ENCODE measurements at places on chromosomes 4 and X.

DNA sequence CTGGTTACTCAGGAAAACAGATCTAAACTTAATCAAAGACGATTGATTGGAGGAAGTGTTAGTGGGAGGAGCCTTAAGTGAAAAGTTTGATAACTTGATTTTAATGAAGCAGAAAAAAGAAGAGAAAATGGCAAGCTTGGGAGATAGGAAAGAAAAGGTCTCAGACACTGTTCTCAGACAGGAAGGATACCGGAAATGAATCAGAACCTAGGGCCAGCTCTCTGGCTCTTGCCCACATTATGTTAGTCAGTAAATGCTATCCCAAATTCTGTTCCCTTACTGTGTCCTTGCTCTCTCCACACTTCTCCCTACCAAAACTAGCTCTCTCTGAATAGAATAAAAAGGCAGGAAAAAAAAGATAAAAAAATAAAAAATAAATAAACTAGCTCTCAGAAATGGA lies 48.6 kb upstream of the TMEM164 start:
- no peak for DNase-seq

DNA sequence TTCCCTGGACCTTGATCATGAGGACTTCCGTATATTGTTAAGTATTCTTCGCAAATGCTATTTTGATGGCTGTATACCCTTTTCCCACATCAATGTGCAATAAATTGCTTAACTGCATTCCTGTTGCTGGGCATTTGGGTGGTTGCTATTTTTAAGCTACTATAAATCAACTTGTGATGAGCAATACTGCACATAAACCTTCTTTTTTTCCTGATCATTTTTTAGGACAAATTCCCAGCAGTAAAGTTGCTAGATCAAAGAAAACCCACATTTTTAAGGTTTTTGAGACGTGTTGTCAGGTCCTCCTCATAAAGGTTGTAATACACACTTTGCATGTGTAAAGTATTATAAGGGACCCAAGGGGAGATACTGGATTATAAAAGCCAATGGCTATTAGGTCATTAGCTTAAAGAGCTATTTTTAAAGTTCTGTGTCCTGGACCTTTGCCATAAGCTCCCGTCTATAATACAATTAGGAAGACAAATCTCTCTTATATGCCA lies 35.6 kb downstream of the LIMCH1 start:
- DNase-seq = no peak

GRCh38 chr4:59869056-59869455 lies 1331.1 kb upstream of the ADGRL3 start:
- DNase-seq = no peak

- no peak for DNase-seq
Observed at GRCh38 chrX:1679238-1679637, 64.4 kb downstream of the ASMT start.

DNA sequence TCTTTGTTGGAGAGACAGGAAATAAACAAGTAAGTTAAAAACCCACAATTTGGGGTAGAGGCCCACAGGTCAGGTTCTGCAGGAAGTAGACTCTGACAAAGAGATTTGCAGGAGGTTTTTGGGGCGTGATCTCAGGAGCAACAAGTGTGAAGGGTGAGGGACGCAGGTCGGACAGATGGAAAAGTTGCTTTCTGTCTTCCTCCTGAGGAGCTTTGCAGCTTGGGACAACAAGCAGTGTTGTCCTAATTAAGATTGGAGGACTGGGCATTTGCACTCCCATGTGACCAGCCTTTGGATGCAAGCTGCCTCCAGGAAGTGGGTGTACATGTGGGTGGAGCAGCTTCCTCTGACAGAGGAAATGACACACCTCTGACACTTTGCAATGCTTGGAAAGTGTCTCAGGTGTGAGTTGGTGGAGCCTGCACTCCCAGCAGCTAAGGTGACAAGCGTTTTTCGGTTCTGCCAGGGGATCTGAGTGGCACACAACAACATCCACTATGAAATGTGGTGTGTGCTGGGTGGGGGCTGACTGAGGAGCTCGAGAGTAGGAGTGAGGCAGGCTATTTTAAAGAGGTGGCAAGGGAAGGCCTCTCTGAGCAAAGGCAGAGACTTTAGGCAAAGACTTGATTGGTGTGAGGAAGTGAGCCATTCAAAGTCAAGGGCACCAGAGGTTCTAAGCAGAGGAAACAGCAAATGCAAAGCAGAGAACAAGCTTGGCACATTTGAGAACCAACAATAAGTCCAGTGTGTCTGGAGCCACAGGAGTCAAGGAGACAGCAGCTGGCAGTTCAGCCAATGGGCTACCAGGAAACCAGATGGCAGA lies 339.8 kb upstream of the GATB start:
- no peak for DNase-seq

- no peak for DNase-seq
Observed at GRCh38 chrX:115367951-115368350, 78.4 kb downstream of the LUZP4 start.

- no peak for DNase-seq
Observed at GRCh38 chr4:41029098-41029497, 185.2 kb downstream of the APBB2 start.

DNA sequence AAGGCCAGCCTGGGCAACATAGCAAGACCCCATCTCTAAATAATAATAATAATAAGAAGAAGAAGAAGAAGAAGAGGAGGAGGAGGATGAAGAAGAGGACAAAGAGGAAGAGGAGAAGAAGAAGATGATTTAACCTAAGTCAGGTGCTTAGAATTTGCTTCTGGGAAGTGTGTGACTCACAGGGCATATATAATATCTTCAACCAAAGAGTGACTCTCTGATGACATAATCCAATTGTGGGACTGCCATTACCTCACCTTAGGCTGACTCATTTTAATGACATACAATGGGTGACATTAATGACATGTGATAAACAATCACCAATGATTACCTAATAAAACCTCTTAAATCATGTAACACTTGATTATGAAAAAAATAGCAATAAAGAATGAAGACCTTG lies 32.7 kb upstream of the MBTPS2 start:
- no peak for DNase-seq

DNA sequence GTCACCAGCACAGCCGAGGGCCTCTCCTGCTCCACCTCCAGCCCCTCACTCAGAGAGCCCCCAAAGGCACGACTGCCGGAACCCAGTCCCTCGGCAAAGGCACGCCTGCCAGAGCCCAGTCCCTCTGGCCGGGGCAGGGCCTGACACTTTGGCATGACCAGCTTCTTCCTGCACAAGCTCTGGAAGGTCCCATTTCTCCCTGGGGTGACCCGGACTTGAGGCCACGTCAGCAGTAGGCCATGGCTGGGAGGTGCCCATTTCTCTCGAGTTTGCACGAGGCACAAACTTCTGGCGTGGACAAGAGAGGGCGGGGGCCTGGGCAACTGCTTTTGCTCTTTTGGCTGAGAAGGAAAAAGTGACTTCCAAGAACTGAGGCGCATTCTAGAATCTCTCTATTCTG lies 62.2 kb upstream of the GPR78 start:
- no peak for DNase-seq

GRCh38 chr4:56803471-56803870 lies 18.0 kb downstream of the SPINK2 start:
- no peak for DNase-seq

GRCh38 chr4:139749338-139749737 lies 83.7 kb downstream of the MGST2 start:
- no peak for DNase-seq

- no peak for DNase-seq
Observed at GRCh38 chrX:7261672-7262332, 113.8 kb upstream of the PUDP start.

- no peak for DNase-seq
Observed at GRCh38 chr4:93983140-93983539, 154.6 kb downstream of the ATOH1 start.

DNA sequence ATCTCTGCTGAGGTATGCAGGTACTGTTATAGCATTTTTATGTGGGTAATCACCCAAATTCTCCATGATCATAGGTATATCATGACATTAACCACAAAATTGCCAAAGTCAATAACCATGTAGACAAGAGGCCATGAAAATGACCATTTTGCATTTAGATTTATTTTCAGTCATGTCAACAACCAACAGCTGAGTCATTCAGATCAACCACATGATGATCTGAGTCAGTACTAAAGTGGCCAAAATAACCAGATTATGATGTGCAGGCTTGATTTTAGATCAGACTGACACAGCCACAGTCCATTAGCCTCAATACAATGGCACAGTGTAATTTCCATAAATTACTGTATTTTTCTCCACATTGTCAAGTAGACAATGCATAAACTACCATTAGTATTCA lies 240.5 kb downstream of the GRIA3 start:
- DNase-seq = no peak

DNA sequence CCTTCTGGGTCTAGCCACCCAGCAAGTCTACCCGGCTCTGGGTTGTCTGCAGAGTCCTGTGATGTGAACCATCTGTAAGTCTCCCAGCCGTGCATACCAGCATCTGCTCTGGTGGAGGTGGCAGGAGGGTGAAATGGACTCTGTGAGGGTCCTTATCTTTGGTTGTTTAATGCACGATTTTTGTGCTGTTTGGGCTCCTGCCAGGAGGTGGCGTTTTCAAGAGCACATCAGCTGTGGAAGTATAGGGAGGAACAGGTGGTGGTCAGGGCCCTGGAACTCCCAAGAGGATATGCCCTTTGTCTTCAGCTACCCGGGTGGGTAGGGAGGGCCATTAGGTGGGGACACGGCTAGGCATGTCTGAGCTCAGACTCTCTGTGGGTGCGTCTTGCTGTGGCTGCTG lies 66.5 kb upstream of the ZFP42 start:
- no peak for DNase-seq

- DNase-seq = no peak
Observed at GRCh38 chr4:57249083-57249482, 138.9 kb upstream of the IGFBP7 start.

GRCh38 chr4:54729256-54729655 lies 71.5 kb downstream of the KIT start:
- DNase-seq = no peak

- DNase-seq = no peak
Observed at GRCh38 chr4:64405761-64406160, 3.5 kb downstream of the TECRL start.

- DNase-seq = no peak
Observed at GRCh38 chr4:156889616-156890594, 81.7 kb downstream of the PDGFC start.

- DNase-seq = no peak
Observed at GRCh38 chrX:43481576-43481975, 174.5 kb upstream of the MAOA start.

DNA sequence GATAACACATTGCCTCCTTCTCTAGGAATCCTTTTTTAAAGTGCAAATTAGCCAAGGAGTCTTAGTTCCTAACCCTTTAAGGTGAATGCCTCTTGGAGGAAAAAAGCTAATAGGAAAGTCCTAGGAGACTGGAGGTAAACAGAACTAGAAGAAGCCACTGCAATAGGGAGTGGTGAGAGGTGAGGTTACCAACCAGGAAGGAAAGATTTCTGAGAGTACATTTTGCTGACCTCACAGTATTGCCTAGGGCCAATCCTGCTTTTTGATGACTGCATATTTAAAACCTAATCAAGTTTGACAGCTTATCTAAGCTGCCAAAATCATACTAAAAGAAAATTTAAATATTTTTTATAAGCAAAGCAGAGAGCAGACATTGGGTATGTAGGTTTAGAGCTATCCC lies 7.3 kb upstream of the CUL4B start:
- no peak for DNase-seq

- DNase-seq = no peak
Observed at GRCh38 chr4:107826421-107826980, 1.8 kb downstream of the SGMS2 start.

DNA sequence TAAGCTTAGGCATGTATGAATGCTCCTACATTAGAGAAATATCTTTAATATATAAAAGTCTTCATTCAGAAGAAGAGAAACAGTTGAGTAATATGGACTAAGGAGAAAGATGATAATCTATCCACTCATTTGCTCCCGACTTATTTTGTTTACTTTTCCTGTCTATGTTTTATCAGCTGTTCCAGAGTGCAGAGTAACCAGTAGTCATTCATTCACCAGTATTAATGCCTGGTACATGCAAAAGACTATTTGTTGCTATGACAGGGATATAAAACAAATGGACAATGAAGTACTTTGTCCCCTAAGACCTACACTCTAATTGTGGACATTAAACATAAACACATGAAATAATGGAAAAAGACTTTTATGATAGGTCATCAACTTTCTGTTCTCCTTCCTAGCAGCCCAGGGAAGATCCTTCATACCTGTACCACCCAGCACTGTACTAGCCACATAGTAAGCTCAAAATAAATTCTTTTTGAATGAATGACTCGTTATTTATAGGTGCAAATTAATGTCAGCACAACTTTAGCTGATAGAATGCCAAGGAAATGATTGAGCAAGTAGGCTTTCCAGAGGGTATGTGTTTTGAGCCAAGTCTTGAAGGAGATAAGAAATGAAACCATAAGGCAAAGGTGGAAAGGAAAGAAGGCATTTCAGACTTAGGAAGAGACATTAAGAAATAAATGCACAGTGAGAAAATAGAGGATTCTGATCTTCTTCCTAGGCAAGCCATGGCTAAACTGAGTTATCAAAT lies 45.0 kb upstream of the IL13RA1 start:
- DNase-seq = no peak

GRCh38 chr4:74038086-74038424 lies 434 bp downstream of the CXCL3 start:
- no peak for DNase-seq

- no peak for DNase-seq
Observed at GRCh38 chr4:157099506-157099905, 23.6 kb downstream of the GLRB start.

DNA sequence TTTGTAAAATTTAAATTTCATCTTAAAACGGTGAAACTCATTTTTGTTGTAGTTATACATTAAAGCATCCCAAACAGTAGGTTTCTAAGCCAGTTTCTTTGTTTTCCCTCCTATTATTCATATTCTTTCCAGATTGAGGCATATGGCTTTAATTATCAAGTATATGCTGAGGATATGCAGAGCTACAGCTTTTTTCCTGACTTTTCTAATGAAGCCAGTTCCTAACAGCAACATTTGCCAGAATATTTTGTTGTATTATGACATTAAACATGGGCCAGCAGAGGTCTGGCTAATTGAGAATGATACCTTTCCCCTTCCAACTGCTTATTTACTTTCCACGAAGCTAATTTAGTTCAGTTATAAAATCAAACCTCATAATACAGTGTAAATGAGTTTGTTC lies 75.3 kb downstream of the SLIT2 start:
- DNase-seq = no peak

DNA sequence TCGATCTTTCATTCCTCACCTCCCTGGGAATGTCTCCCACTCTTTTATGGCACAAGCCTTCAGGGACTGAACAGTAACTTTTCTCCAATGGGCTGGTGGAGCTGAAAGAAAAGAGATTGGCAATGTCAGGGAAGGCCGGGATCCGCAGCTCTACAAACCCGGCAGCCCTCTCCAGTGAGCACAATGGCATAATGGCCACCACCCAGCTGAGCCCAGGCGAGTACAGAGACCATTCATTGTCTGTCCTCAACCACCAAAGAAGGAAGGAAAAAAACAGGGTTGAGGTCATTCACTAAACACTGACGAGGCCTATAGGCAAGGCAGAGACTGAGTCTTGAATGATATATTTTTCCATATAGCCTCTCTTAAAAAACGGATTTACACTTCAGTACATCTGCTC lies 3.6 kb downstream of the GEMIN8 start:
- no peak for DNase-seq

- DNase-seq = no peak
Observed at GRCh38 chrX:44580466-44580865, 37.8 kb upstream of the FUNDC1 start.

- DNase-seq = no peak
Observed at GRCh38 chr4:124540014-124540413, 172.5 kb downstream of the ANKRD50 start.
